ENCODE measurements at places on chromosomes 3 and 15. TPM values are rescaled to one million over a fixed set of nuclear protein-coding genes. Genes with fewer than 3 reads are reported as not detected.
A peak's percentile ranks its signal among the peaks of the same experiment; 100 is the strongest.

Gene ACAN
- not detected for total RNA-seq

Gene CACNA2D3
- total RNA-seq = 2.9 TPM

DNA sequence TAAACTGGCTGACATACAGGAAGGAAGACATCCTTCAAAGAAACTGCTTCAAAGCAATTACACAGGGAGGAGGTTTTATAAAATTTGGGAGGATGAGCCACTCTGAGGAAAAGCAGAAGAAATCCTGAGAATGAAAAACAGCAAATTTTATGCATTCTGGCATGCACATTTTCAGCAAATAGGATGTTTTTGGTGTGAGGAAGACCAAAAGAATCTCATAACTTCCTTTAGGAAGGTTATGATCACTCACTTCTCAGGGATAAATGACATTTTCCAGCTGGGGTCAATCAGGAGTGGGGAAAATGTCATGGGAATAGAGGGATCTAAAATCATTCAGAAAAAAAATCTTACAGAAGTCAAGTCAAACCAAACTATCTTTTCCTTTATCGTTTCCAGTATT is 371.7 kb upstream of the CNTN6 start:
- no peak for DNase-seq
- H3K36me3 ChIP-seq = no peaks in the 10 kb centered on the region
- no peaks in the 10 kb centered on the region for H3K27me3 ChIP-seq
- no peak overlapping the region for H3K4me3 ChIP-seq

DNA sequence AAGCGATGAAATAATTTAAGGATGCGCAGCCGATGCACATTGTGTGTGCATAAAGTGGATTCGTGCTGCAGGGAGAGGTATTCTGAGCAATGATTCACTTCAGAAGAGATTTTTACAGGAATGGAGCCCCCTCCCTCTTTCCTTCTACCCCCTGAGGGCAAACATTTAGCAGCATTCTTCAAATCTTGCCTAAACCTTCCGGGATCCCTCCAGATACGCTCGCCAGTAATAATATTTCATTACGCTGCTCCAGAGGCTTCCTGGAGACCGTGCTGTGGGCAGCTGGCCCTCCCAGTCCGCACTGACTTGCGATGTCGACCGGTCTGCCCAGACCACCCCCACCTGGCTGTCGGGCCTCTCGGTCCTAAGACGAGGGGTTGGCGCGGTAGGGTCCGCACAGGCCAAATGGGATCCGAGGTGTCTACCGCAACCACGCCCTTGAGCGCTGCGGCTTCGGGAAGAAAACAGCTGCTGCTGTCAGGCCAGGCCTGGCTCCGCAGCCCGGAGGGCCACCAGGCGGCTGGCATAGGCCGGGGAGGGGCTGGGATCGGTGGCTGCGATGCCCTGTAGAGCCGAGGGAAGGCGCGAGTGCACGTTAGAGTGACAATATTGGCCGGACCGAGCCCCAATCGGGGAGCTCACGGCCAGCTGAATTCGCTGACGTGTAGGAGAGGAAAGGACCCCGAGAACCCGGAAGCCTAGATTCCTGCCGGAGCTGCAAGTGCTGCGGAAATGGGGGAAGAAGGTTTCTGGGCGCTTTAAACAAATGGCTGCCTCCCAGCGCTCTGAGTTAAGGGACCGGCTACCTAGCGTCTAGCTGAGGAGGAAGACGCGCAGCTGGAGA is 14.3 kb downstream of the ZIC4 start:
- DNase-seq = no peak
- H3K4me1 ChIP-seq = peaks cover 51% of the 10 kb centered on the region
- no peaks in the 10 kb centered on the region for H3K36me3 ChIP-seq
- H3K27me3 ChIP-seq = peaks cover 67% of the 10 kb centered on the region
- peak overlapping the region; percentile 35 for H3K4me3 ChIP-seq

Gene DPPA2
- not detected for total RNA-seq

DNA sequence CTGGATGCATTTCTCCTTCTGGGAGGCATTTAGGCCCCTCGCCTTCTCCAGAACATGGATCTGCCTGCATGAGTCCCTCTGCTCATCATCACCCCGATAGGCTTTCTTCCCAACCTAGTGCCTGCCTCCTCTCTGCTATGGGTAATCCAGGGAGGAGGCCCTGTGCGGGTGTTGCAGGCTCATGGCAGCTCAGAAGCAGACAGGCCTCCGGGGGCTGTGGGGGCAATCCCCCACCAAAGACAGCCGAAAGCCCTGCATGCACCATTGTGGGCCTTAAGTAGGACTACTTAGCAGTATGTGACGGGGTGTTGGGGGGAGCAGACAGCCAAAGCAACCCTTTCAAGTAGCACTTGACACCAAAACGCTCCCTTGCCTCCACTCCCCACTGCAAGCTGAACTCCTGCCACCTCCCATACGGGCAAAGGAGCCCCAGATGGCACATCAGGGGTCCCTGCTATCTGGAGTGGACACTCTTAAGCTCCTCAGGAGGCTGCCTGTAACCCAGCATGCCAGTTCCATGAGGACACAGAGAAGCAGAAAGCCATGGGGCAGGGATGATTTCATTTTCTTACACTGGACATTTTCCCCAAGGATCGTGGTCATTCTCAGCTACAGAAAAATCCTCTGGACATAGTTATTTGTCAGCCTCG is 98.8 kb upstream of the HACD2 start:
- H3K27me3 ChIP-seq = no peaks in the 10 kb centered on the region
- peak overlapping the region; percentile 91 for H3K27ac ChIP-seq
